ENCODE measurements at places on chromosomes 12 and 14. TPM values are rescaled to one million over a fixed set of nuclear protein-coding genes. Genes with fewer than 3 reads are reported as not detected.

The BMP4 gene
- 0.58 TPM for total RNA-seq

DNA sequence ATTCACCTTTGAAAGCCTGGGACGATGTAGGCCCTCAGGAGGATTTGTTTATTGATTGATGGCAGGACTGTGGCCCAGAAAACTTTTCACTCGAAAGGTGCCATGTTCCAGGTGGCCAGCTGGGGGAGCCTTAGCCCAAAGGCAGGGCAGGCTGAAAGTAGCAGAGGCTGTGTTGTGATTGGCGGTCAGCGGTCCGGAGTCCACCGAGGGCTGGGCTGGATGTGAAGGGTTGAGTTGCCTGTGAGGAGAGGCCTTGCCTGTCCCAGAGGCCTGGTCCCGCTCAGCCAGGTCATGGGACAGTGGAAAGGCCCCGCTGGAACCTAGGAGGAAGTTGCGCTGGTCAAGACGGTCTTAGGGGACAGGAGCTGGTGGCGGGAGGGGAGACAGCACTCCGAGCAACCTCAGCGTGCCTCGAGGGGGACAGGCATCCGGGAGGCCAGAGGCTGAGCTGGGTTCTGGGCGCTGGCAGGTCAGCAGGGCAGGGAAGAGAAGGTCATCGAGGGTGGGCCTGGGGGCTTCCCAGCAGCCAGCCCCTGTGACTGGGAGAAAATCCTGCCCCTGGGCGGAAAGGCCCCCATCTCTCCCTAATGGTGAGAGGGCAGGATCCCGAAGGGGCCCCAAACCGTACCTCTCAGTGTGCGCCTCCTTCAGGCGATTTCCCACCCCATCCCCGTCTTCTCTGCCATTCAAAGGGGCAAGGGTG is 26.3 kb downstream of the CMA1 start:
- H3K4me3 ChIP-seq: peak overlapping the region; percentile 51
- H3K27ac ChIP-seq: peak overlapping the region; percentile 11
- no peaks in the 10 kb centered on the region for H3K36me3 ChIP-seq
- H3K4me1 ChIP-seq: peaks cover 28% of the 10 kb centered on the region

The PRH1 gene
- total RNA-seq: 9.7 TPM

DNA sequence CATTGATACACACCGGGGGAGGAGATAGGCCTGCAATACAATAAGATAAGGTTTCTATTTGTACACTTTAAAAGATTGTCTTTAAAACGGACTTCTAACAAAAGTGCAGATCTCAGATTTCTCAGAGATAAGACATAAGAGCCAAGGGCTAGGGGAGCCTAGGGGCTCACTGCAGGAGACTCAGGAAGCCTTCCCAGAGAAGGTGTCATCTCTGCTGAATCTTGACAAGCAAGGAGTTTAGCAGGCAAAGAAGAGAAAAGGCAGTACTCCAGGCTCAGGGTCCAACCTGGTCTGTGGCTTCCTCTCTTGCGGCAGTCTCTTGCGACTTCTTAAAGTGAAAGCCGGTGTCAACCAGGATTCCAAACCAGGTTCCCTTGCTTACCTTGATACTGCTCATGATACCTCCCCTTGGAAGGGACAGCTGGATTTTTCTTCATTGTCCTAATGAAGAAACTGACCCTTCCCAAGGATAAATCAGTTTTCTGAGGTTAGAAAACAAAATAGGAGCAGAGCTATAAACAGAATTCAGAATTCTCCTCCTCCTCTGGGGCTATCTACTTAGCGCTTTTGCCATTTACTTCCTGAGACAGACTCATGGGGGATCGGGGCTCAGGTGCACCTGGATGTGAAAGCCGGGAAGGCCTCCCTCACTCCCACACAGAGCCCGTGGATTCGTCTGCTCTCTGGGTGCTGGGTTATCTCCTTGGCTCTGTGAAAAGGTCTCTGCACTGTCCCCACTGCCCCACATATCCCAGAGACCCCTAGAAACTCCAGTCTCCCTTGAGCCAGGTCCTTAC is 1.7 kb upstream of the SCNN1A start:
- peaks cover 38% of the 10 kb centered on the region for H3K4me1 ChIP-seq
- no peaks in the 10 kb centered on the region for H3K36me3 ChIP-seq
- H3K27me3 ChIP-seq: peaks cover 13% of the 10 kb centered on the region
- H3K4me3 ChIP-seq: no peak overlapping the region

DNA sequence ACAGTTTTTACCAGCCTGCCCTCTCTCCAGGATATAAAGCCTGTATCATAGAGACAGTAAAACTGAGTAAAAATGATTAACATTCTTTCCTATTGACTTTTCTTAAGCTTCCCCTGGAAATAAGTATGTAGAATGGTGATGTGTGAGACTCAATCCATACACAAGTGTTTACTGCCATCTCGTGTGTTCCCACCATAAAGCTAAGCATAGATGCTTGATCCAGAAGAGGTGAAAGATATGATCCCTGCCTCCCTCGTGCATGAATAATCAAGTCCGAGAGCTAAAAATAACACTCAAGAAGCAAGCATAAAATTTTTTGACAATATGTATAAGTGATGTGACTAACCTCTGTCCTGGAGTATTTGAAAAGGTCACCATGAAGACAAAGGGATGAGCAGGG is 16.9 kb upstream of the GSG1 start:
- peaks cover 15% of the 10 kb centered on the region for H3K27me3 ChIP-seq
- no peak for DNase-seq
- peaks cover 4% of the 10 kb centered on the region for H3K4me1 ChIP-seq
- H3K27ac ChIP-seq: no peak overlapping the region
- H3K4me3 ChIP-seq: no peak overlapping the region

The FAM181A gene
- total RNA-seq: not detected

GRCh38 chr12:46459861-46460545 is 87.4 kb upstream of the SLC38A2 start:
- DNase-seq: peak; percentile 23
- H3K4me1 ChIP-seq: peaks cover 64% of the 10 kb centered on the region
- peak overlapping the region; percentile 60 for H3K4me3 ChIP-seq
- peaks cover 2% of the 10 kb centered on the region for H3K36me3 ChIP-seq

DNA sequence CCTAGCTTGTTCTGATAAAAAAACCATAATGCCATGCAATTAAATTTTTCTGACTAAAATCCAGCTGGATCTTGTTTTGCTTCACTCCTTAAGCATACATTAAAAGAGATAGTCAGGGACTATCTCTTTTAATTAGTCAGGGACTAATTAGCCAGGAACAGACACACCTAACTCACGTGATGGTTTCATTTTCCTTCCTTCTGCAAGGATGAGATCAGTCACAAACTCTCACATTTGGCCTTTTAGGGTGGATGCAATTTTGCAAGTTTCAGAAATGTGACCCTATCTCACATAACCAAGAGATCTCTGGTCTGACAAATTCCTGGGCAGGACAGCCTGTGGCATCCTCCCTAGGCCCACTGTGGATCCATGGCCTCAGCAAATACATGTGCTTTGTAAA is 62.4 kb downstream of the SETD3 start:
- H3K4me3 ChIP-seq: no peak overlapping the region
- no peaks in the 10 kb centered on the region for H3K27me3 ChIP-seq
- no peak overlapping the region for H3K27ac ChIP-seq
- H3K4me1 ChIP-seq: peaks cover 15% of the 10 kb centered on the region
- no peak for DNase-seq
- peaks cover 15% of the 10 kb centered on the region for H3K36me3 ChIP-seq

The EPS8 gene
- total RNA-seq: 3.1 TPM

- H3K27me3 ChIP-seq: peaks cover under 1% of the 10 kb centered on the region
- DNase-seq: no peak
- H3K4me1 ChIP-seq: no peaks in the 10 kb centered on the region
Measured at GRCh38 chr14:94702629-94703028, 67.3 kb downstream of the GSC start.

DNA sequence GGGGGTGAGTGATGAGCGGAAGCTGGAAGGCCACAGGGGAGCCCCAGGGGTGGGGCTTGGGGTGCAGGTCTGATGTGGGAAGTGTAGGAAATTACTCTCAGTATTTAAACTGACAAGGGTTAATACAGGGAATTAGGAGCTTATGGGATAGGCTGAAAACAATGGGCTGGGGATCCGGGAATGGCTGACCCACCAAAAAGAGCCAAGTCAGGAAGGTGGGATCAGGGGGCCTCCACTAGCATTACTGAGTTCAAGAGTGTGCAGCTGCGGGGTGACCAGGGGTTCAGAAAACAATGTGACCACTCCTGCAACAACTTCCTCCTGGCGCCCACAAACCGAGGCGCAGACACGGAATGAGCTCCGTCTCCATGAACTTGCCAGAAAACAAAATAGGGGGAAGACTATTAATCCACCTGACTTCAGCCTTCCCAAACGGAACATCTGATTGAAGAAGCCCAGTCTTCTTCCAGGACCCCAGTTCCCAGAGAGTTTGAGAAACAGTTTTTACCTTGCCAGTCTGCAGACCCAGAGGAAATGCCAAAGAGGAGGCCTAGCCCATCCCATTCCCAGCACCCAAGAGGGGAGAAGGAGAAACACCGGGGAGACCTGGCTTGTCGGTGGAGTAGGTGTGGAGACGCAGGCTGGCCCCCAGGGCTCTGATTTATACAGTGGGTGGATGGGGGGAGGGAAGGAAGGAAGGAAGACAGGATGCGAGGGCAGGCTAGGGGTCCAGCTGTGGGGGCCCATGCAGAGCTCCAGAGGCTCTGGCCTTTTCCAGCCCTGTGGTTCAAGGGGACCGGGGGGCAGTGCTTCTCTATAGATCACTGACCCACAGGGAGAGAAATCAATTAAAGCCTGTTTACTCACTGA is 16.5 kb upstream of the YY1 start:
- H3K4me3 ChIP-seq: no peak overlapping the region
- H3K27ac ChIP-seq: no peak overlapping the region
- H3K27me3 ChIP-seq: no peaks in the 10 kb centered on the region
- H3K36me3 ChIP-seq: no peaks in the 10 kb centered on the region
- DNase-seq: peak; percentile 41
- H3K4me1 ChIP-seq: peaks cover 8% of the 10 kb centered on the region

GRCh38 chr14:48704639-48705038 is 881.5 kb downstream of the RPS29 start:
- no peak for DNase-seq
- H3K27ac ChIP-seq: no peak overlapping the region
- no peak overlapping the region for H3K4me3 ChIP-seq
- no peaks in the 10 kb centered on the region for H3K27me3 ChIP-seq
- H3K4me1 ChIP-seq: no peaks in the 10 kb centered on the region

GRCh38 chr14:49483268-49483667 is 102.9 kb downstream of the RPS29 start:
- no peak overlapping the region for H3K4me3 ChIP-seq
- peaks cover 6% of the 10 kb centered on the region for H3K4me1 ChIP-seq
- DNase-seq: no peak
- peaks cover 12% of the 10 kb centered on the region for H3K27me3 ChIP-seq
- no peaks in the 10 kb centered on the region for H3K36me3 ChIP-seq

The TSPAN19 gene
- total RNA-seq: not detected

DNA sequence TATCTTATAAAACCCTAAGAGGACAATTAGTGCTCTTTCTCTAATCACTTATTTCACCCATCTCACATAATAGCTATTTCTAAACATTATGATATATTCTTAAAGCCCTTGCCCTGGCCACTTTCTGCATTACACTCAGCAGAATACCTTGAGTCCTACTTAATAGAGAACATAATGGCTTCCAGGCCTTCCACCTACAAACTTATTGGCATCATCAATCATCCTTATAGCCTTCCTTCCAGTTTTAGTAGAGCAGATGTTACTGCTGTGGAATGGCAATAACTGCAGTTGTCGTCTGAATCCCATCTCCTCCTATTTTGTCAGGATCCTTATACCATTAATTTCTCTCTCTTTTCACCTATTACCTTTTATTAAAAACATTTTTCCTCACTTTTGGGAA is 1127.4 kb downstream of the LRFN5 start:
- H3K4me3 ChIP-seq: no peak overlapping the region
- no peak for DNase-seq
- H3K27me3 ChIP-seq: no peaks in the 10 kb centered on the region
- H3K36me3 ChIP-seq: no peaks in the 10 kb centered on the region
- no peaks in the 10 kb centered on the region for H3K4me1 ChIP-seq

The NID2 gene
- total RNA-seq: 0.18 TPM

- no peak overlapping the region for H3K27ac ChIP-seq
- no peaks in the 10 kb centered on the region for H3K27me3 ChIP-seq
- H3K4me1 ChIP-seq: no peaks in the 10 kb centered on the region
- DNase-seq: no peak
- no peak overlapping the region for H3K4me3 ChIP-seq
Measured at GRCh38 chr12:19946550-19946949, 421.8 kb upstream of the PDE3A start.

DNA sequence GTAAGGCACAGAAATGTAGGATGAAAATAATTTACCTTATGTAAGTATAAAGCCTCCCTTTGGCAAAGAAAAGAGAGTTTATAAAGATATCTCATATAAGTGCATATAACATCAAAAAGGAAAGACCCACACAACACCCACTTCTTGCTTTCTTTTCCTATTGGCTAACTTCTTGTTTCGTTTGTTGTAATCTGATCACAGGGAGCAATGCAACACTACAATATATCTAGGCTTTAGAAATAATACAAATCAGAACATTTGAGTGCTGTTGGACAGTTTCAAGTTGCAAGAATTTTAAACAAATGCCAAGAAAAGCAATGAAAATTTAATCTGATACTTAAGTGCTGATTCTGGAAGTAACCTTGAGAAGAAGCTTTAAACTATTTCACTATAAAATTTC is 1.3 kb downstream of the FGD6 start:
- peaks cover 7% of the 10 kb centered on the region for H3K36me3 ChIP-seq
- peaks cover 8% of the 10 kb centered on the region for H3K27me3 ChIP-seq
- no peak overlapping the region for H3K4me3 ChIP-seq

GRCh38 chr14:23537351-23538049 is 14.1 kb downstream of the ZFHX2 start:
- peaks cover 1% of the 10 kb centered on the region for H3K4me1 ChIP-seq
- no peaks in the 10 kb centered on the region for H3K27me3 ChIP-seq
- no peak overlapping the region for H3K27ac ChIP-seq
- no peaks in the 10 kb centered on the region for H3K36me3 ChIP-seq
- DNase-seq: no peak
- H3K4me3 ChIP-seq: no peak overlapping the region

The NYNRIN gene
- 0.18 TPM for total RNA-seq

GRCh38 chr14:54453252-54453651 is 12.1 kb upstream of the CNIH1 start:
- H3K27ac ChIP-seq: no peak overlapping the region
- no peak overlapping the region for H3K4me3 ChIP-seq
- no peak for DNase-seq
- peaks cover 4% of the 10 kb centered on the region for H3K4me1 ChIP-seq
- H3K36me3 ChIP-seq: no peaks in the 10 kb centered on the region
- H3K27me3 ChIP-seq: peaks cover 2% of the 10 kb centered on the region

DNA sequence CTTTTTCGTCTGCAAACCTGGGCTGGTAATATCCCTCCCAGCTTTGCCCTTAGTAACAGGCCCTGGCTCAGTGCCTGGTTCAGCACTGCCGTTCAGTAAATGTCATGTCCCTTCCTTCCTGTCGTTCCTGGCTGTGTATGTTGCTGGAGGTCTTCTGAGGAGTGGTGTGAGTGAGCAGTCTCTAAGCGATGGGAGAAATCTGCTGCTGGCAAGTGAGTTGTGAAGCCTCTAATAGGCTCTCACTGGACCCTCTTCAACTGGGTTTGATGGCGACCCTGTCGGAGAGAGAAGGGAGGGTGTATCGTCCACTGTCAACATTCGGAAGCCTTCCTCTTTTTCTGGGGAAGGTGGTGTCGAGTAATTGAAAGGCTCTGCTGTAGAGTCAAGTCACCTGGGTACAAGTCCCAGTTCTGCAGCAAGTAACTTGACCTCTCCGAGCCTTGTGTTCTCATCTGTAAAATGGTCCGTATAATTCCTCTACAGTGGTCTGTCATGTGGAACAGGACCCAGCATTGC is 62.8 kb downstream of the HRK start:
- no peak for DNase-seq
- peaks cover 23% of the 10 kb centered on the region for H3K4me1 ChIP-seq
- H3K4me3 ChIP-seq: peak overlapping the region; percentile 92
- H3K27me3 ChIP-seq: no peaks in the 10 kb centered on the region

GRCh38 chr12:79925492-79925891 is 9.4 kb downstream of the PPP1R12A start:
- H3K27ac ChIP-seq: no peak overlapping the region
- peaks cover 9% of the 10 kb centered on the region for H3K36me3 ChIP-seq
- no peak overlapping the region for H3K4me3 ChIP-seq
- DNase-seq: no peak
- no peaks in the 10 kb centered on the region for H3K27me3 ChIP-seq

The DNAJC22 gene
- not detected for total RNA-seq
